ENCODE measurements at places on chromosomes 5 and 9.

GRCh38 chr5:138954257-138955012, 79.3 kb upstream of the LRRTM2 start:
- no peak for DNase-seq

GRCh38 chr5:132219981-132220380, 7.7 kb downstream of the P4HA2 start:
- no peak for DNase-seq

DNA sequence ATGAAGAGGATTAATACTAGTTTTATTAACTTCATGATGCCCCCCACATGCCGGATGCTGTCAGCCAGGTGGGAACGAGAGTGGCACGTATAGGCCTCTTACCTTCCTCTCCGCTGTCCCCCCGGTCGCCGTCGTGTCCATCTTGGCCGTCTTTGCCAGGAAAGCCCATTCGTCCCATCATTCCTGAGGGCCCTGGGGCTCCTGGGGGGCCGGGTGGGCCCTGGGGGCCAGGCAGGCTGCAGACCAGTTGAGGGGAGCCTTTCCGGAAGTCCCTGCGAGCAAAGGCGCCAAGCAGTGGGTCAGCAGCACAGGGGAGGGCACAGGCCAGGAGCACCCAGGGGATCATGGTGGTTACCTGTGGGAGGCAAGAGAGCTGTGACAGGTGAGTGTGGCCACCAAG, 15.8 kb downstream of the C1QTNF2 start:
- no peak for DNase-seq

- no peak for DNase-seq
These were observed 196.0 kb downstream of the SPATA31D1 start for GRCh38 chr9:82184524-82184923.

DNA sequence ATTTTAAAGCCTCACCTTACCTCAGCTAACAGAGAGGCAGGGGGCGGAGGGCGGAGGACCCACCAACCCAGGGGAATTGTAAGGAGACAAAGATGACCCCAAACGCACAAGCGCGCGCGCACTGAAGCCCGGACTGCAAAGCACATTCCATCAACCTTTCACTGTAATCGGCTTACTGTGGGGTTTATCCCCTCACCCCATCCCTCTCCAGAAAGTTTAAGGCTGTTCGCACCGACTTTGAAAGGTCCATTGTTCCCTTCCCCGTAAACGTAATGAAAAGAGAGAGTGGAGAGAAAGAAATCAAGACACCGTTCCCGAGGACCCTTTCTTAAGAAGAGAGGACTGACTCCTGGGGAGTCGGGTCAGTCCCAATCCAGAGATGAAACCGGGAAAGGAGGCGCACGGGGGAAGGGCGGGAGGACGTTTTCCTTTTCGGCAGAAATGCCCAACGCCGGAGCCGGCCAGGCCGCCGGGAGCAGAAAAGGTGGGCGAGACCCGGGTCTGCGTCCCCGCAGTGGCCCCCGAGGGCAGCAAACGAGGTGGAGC, 464 bp downstream of the CEMIP2 start:
- DNase-seq, result no peak

DNA sequence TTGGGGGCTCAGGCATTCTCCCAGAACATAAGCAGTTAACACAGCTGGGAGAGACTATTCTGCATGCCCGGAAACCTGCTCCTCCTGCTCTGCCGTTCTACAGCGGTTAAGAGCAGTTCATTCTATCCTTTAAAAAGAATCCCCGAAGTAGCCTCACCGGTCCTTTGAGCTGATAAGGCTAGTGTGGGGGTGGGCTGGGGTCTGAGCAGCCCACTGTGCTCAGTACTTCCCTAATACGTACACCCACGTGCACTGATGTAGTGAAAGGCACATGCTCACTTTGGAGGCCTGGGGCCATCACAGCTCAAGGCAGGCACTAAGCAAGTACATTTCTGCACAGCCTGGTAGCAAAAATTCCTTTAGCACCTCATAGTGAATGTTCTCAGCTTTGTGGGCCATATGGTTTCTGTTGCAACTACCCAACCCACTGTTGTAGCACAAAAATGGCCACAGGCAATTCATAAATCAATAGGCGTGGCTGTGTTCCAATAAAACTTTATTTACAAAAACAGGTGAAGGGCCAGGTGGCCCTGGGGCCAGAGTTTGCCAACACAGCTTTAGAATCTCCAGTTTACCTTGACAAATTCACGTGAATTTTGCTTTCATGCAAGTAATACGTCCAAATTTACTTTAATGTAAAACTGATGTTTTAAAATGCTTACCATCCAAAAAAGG, 136.4 kb downstream of the ZNF354C start:
- no peak for DNase-seq

GRCh38 chr9:101465326-101465915, 29.8 kb upstream of the ALDOB start:
- no peak for DNase-seq

- no peak for DNase-seq
These were observed 20.5 kb downstream of the SEMA4D start for GRCh38 chr9:89477384-89477783.

DNA sequence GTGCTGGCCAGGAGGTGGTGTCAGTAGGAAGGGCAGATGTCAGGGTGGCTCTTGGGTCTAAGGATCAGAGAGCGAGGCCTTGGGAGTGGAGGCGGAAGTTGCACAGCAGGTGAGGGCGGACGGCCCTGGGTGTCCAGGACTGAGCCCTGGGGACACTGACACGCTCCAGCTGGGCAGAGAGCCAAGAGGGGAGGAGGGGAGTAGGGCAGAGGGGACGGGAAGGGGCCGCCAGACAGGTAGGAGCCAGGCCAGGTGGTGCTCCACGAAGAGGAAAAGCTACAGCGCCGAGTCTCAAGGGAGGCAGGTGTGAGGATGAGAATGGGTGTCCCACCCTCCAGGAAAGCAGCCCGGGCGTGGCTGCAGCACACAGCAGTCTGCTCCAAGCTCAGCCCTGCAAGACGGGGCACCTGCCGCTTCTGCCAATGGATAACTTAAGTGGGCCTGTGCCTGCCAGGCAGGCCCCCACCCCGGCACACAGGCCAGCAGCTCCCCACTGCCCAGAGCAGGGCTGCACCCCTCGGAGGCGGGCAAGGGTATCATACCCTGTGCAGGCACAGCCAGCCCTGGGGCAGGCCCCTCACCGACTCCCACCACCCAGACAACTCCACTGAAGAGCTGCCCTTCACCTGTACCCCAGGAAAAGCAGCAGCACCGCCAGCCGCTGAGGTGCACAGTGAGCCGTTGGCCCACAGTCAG, 4.9 kb downstream of the TPRN start:
- no peak for DNase-seq

DNA sequence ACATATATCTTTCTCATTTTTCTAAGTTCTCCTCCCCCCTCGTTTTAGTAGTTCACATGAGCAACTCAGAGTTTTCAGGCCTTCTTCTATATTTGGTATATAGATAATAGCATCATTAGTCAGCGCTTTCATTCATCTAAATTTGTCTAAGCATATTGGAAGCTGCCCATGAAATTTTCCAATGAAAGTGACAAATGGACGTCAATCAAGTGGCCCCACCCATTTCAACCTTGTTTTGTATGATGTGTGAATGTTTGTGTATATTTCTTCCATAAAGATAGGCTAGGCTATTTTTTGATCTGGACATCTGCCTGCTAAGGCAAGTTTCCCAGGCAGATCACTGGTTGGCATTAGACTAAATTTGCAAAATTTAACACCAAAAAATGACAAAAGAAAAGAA, 104.0 kb upstream of the SSBP2 start:
- no peak for DNase-seq

DNA sequence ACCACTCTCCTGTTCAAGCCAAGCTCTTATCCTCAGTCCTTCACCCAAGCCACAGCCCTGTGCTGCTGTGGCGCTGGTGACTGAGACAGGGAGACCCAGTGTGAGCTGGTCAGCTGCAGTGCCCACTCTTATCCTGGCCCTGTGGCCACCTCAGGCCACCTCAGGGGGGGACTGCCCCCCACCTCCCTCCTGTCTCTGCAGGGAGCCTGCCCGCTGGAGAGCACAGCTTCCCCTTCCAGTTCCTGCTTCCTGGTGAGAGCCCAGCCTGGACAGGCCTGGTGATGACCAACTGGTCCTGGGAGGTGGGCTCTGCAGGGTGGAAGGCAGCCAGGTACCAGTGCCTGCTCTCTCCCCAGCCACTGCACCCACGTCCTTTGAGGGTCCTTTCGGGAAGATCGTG, 5.5 kb upstream of the EHMT1 start:
- DNase-seq, result no peak

DNA sequence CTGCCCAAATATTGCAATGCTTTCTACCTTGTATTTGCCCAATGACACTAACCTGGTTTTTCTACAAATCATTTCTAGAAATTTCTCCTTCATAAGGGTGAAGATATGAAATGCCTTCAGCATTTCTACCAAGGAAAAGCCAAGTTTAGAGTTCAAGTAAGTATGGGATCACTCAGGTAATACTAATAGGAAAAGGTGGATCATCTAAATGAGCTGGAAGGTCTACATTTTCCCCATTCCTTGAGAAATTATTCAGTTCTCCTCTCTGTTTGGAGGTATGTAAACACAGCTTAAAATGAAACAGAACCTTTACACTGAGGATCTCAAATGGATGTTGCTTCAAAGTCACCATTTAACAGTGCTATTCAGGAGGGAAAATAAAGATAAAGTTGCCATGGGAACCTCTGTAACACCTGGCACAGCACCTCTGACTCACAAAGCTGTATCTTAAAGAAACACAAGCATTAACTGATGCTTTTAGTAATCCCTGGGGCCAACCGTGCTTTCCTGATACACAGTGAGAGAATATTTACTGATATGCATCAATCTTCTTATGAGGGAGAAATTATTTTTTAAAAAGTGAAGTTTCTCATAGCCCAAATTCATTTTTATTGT, 161.3 kb downstream of the DRD1 start:
- DNase-seq, result no peak

DNA sequence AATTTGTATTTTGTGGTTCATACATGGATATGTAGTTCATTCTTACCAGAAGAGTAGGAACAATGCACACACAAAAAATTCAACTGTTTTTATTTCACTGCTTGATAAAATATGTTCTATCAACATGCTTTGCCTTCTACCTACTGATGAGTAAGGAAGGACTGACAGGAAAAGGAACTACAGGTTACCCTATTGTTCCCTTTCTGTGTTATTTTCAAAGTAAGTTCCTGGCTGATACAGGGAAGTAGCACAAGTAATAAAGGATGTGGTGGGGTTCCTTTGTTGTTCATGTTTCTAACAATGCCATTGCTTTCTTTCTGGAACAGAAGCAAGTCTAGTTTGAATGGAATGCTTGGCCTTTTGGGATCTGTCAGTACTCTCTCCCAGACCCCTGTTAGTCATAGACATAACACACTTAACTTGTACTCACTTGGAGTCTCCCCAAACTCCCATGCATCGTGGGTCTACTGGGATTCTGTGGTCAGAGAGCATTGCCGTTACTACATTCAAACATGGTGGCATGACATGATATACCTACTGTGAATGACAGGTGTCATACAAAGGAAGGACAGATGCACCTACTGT, 20.2 kb upstream of the ALDOB start:
- no peak for DNase-seq

DNA sequence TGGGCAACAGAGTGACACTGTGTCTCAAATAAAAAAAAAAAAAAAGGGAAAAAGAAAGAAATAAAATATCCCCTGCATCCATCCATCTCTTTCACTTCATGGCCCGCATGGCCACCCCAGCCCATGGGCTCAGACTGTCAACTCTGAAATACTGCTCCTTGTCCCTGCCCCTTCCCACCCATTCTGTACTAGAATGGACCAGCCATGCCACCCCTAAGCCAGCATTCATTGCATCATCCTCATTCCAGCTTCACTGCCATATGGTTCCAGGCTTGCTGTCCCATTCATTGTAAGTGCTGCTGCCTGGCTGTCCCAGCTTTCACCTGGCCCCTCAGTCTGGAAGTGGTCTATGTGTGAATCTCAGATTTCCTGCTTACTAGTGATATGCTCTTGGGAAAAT, 46.2 kb downstream of the SPRY4 start:
- DNase-seq, result no peak

- no peak for DNase-seq
These were observed 47.6 kb downstream of the BAAT start for GRCh38 chr9:101337237-101337636.

DNA sequence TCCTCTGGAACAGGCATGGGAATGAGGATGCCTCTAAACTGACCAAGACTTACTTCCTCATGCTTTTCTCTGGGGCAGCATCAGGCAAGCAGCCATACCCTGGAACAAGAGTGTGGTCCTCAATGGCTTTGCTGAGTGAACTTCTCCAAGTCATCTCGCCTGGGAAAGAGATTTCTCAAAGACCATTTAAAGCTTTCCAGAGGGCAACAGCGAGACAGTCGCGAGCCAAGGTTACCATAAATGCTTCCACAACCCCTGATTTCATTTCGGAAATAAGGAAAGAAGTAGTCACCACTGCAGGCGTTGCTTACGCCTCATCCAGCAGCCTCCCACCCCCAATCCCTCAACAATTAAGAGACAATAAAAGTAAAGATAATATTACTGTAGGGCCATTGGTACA, 1.1 kb upstream of the SNCAIP start:
- no peak for DNase-seq

GRCh38 chr5:7871653-7872052, 2.7 kb downstream of the MTRR start:
- no peak for DNase-seq

DNA sequence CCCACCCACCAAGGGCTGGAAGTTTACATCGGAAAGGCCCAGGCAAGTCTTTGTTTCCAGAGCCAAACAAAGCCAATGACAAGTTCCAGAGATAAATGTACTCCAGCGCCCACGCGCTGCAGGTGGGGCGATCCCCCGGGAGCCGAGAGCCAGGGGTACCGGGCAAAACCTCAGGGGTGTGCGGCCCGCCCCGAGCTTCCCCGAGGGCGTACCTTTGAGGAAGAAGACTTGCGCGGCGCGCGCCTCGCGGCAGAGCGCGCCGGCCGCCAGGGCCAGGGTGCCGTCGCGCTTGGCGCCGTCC, 671 bp downstream of the DUSP1 start:
- no peak for DNase-seq

DNA sequence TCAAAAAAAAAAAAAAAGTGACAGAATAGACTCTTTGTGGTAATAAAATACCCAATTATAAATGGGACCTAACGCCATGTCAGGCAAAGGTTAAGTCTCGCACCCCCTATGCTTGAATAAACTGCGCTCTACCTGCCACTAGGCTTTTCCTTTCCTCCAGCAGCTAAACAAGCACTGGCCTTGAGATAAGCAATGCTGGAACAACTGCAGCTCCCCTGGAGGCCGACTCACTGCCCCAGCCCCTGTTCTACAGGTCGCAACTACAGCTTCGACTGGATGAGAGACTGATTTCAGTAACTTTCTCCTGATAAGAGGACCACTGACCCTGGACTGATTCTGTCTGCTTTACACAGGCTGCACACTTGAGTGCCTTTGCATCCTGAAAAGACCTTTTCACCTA, 210.2 kb downstream of the HSPA4 start:
- DNase-seq, result no peak

DNA sequence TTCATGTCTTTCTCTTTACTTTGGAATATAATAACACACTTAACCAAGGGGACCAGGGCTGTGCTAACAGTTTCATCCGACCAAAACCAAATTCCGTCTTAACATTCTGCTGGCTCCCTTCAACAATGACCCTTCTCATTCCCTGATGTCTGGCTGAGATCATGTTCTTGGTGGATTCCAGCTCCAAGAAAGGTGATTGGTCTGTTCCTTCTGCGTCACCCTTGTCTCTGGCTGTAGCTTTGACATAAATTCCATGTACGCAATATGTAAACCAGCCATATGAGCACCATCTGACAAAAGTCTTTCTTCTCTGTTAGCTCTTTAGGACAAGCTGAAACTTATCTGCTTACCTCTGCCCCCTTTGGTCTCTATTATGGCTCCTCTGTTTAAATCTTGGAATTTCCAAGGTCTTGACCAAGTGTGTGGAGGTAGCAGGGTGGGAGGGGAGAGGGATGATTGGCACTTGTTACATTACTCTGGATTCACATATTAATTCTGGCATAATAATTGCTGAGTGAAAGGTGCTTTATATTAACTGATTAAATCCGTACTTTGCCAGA, 45.7 kb upstream of the HSD17B4 start:
- DNase-seq, result no peak
